ENCODE measurements at places on chromosomes 11 and 22.
A peak's percentile ranks its signal among the peaks of the same experiment; 100 is the strongest.

GRCh38 chr11:125069796-125070195 is 6.7 kb downstream of the SLC37A2 start:
- DNase-seq: no peak

- DNase-seq: no peak
Measured at GRCh38 chr22:48957987-48958321, 869.7 kb downstream of the BRD1 start.

DNA sequence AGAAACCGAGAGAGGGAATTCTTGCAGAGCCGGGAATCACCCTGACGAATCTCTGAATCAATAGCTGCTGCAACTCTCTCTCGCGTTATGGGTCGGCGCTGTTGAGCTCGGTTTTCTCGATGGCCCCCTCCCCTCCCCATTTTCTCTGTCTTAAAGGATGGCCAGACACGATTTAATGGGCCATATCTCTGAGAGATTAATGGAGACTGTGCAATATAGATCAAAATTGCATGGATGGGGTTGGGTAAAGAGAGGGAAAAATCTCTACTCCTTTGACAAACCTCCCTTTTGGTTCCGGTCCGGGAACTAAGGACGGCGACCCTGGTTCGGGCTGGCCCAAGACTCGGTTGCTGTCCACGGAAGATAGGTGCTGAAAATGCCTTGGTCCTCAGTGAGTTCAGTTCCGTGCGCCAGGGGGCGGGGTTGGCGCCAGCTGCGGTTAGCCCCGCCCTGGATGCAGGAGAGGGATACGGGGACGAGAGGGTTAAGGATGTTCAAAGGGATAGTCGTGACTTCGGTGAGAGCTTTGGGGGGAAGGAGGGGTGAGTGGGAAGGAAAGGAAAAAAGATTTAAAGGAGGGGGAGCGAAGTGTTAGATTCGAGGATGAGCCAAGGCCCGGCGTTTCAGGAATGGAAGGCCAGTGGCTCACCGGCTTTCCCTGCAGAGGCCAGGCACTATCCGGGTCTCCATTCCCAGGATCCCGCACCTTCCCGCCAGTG is 103.6 kb upstream of the HSD17B12 start:
- DNase-seq: peak; percentile 97

GRCh38 chr22:25899566-25899965 is 157.6 kb downstream of the MYO18B start:
- no peak for DNase-seq

GRCh38 chr22:18983120-18983651 is 47.1 kb upstream of the PRODH start:
- no peak for DNase-seq

GRCh38 chr11:28735511-28735910 is 627.3 kb downstream of the METTL15 start:
- DNase-seq: no peak

DNA sequence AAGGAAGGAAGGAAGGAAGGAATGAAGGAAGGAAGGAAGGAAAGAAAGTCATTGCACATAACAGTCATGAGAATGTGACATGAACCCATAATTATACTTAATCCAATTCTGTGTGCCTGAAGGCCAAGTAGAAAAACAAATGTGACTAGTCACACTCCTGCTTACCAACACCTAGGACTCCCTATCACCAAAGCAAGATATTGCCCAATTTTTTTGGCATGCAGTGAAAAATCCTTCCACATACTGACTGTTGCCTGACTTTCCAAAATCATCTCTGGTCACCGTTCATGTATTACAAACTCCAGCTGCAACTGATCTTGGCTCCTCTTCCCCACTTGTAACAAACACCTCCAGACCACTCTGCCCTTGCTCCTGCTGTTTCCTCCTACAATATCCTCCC is 516.8 kb downstream of the OPCML start:
- no peak for DNase-seq

DNA sequence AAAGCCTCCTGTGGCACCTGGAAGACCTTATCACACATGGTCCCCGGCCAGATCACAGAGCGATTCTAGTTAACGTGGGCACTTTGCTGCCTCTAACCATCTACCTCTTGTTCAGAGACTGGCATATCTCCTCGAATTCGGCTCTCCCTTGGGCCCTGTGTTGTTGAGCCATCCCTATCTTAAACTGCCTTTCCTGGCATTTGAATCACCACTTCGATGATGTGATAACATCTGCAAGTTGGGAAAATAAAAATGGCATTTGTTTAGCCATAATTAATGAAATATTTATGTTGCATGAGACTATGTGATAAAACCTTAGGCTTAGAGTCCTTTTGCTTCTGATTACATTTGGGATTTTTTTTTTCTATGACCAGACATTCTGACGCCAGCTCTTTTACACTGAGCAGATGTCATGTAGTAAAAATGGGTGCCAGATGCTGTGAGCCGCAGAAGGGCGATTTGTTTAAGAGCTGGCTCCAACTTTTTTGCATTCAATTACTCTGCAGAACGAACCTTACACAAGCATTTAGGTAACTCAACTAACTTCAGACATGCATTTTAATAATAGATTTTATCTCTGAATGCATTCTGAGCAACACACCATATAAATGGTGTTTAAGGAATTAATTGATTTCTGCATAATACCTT is 58.5 kb upstream of the PARVA start:
- DNase-seq: no peak

DNA sequence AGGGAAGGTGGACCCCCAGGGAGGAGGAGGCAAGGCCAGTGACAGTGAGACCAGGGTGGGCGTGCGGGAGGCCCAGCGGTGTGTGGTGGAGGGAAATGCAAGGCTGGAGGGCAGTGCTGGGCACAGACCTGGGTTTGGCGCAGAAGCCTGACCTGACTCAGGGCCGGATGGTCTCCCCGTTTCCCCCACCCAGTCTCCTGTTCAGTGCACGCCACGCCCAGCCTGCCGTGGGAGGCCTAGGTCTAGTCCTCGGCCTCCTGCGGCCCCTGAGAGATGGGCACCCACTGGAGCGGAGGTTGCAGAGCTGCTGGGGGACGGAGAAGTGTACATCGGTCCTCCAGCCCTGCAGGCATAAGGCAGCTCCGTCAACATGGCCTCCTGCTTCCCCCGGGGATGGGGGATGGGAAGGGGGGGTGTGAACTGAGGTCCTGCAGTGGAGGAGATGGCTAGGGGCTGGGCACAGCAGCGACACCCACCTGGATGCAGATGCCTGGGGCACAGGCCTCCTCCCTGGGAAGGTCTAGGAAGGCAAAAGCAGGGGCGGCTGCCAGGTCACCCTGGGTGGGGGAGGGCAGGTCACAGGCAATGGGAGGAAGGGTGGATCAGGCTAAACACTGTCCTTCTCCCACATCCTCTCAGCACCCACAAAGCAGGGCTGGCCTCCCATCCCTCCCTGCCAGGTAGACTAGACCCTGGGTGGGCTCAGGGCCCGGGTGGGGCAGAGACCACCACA is 15.9 kb downstream of the IL17REL start:
- no peak for DNase-seq

DNA sequence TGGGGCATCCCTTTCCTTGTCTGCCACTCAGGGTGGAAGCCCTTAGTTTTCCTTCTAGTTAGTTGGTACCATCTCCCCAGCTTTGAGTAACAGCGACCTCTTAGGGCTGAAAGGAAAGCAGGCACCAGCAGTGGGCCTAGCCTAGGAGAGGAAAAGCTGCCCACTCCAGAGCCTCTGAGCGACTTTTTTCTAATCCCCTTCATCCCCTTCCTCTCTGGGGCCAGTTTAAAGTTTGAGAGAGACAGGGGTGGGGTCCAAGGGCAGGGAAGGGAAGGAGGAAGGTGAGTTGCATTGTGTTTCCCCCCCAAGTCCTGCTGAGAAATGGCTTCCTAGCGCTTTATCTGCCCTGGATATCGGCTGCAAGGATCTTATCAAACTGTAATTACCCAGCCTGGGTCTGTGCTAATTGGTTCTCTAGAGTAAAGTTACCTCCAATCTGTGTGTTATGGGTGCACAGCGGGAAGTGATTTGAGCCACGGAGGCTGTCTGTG is 573.9 kb upstream of the CADM1 start:
- DNase-seq: peak; percentile 72

- no peak for DNase-seq
Measured at GRCh38 chr11:90558328-90558865, 335.5 kb upstream of the CHORDC1 start.

- no peak for DNase-seq
Measured at GRCh38 chr22:25682109-25682508, 59.9 kb upstream of the MYO18B start.

GRCh38 chr22:26057731-26058130 is 111.5 kb upstream of the SEZ6L start:
- no peak for DNase-seq

DNA sequence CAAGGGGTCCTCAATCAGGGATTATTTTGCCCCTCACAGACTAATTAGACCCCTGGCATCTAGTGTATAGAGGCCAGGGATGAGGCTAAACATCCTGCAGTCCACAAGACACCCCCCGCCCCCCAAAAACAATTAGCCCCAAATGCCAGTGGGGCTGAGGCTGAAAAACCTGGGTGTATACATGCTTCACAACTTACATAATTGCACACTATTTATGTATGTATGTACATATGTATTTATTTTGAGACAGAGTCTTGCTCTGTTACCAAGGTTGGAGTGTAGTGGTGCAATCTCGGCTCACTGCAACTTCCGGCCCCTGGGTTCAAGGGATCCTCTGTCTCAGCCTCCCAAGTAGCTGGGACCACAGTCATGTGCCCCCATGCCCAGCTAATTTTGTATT is 28.8 kb upstream of the SHANK2 start:
- no peak for DNase-seq

GRCh38 chr11:19816040-19816439 is 103.4 kb downstream of the NAV2 start:
- peak; percentile 28 for DNase-seq

DNA sequence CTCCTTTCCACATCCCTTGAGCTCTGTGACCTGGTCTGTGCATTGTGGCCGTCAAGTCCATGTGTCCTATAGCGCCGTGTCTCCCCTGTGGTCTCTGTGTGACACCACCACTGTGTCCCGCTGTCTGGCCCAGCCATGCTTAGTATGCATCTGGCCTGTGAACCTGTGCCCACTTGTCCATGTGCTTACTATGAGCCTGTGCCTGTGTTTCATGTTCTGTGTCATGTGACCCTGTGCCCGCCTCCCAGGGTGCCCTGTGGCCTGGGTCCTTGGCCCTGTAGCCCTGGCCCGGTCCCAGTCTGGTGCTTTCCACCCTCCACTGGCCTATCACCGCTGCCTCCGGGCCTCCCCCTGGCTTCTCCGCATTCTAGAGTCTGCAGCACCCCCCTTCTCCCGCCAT is 80.6 kb downstream of the CCDC83 start:
- DNase-seq: no peak

- DNase-seq: no peak
Measured at GRCh38 chr11:119673759-119674336, 55.2 kb downstream of the NECTIN1 start.

DNA sequence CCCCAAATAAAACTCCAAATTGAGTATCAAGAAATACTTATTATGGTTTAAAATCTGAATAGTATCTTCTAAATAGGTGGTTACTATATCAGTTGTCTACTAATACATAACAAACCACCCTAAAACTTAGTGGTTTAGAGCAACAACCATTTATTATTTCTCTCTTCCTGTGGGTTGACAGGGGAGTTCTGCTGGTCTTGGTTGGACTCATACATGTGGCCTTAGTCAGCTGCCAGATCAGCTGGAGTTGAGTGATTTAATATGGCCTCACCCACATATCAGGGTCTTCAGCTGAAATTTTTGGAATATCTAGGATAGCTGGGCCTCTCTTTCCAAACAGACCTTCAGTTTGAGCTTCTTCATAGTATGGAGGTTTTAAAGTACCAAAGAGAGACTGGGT is 34.5 kb downstream of the C11orf65 start:
- DNase-seq: no peak

GRCh38 chr11:88448131-88448670 is 110.7 kb upstream of the CTSC start:
- DNase-seq: no peak

- DNase-seq: no peak
Measured at GRCh38 chr11:88979641-88980040, 86.1 kb downstream of the GRM5 start.

DNA sequence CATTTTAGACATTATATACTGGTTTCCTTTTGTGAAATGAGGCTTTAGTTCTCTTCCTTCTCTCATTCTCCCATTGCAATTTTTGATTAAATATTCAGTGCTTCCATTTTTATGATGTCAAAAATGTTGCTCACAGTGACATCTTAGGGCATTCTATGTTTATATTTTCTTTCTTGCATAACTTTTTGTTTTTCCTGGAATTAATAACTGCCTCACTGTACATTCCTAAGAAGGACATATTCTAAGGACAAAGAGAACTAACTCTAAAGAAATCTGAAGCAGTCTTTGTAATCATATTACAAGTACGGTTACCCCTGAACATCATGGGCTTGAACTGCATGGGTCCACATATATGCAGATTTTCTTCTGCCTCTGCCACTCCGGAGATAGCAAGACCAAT is 25.8 kb upstream of the P2RY6 start:
- no peak for DNase-seq

GRCh38 chr22:17097062-17097461 is 12.3 kb downstream of the IL17RA start:
- DNase-seq: no peak

GRCh38 chr11:94946812-94947211 is 26.5 kb downstream of the CWC15 start:
- DNase-seq: no peak

GRCh38 chr11:47400768-47401279 is 7.6 kb upstream of the SLC39A13 start:
- no peak for DNase-seq

DNA sequence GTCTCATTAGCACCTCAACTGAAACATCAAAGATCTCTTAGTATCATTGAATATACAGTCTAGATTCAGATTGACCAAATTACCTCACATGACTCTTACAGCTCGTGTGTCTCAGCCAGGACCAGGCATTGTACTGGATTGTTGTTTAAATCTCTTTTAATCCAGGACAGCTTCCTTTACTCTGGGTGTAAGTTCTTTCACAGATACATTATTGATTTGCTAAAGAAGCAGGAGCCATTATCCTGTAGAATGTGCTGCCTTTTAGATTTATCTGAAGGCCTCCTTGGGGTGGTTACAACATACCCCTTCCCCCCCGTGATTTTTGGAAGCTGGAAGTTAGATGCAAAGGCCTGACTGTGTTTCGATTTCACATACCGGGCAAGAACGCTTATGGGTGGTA is 4.2 kb downstream of the MCM5 start:
- DNase-seq: no peak

DNA sequence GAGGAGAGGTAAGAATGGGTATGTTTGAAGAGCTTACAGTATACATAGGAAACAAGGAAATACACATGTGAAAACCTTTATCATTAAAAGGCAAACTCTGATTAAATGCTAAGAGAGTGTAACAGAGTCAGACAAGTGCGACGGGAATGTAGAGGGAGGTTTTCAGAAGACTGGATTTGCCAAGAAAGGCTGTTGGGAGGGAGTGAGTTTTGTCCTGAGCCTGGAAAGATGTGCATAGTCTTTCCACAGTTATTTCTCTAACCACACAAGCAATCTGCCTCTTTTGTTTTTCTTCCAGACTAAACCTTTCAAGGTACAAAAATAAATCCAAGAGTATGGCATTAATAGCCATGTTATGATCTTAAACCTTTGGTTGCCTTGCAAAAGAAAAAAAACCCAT is 170.9 kb downstream of the KIRREL3 start:
- no peak for DNase-seq

All from GM23338 (cell line).